ENCODE measurements at places on chromosomes 11 and 22. TPM values are rescaled to one million over a fixed set of nuclear protein-coding genes. Genes with fewer than 3 reads are reported as not detected.

DNA sequence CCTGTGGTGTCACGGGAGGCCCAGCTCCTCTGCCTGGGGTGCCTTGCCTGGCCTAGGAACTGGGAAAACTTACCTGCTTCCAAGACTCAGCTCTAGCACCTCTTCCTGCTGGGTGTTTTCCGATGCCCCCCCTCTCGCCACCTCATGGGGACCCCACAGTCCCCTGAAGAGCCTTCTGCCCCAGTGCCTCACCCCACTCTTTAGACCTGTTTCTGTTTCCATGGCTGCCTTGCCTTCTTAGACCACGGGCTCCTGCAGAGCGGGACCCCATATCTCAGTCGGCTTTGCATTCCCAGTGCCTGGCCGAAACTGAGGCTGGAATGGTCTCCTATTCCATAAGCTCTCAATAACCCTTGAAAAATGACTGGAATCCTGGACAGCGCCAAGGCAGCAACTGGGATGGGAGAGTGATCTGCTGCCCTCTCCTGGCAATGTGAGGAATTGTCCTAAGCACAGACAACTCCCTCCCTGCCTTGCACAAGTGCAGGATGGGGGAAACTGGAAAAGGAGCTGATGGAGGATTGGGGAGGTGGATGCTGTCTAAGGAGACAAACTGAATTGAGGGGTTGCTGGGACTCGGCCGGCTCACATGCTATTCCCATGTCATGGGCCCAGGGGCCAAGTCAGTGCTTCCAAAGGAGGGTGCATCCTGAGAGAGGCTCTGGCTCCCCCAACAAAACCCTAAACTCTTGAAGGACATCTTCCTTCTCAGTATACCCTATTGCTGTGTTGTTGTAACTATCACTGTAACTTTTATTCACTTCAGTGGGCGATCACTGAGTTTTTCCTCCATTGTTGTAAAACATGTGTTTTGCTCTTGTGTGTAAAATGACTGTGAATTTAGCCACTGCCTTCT is 26.6 kb upstream of the IL17RA start:
- DNase-seq: no peak

GRCh38 chr22:39332441-39333064 is 13.1 kb upstream of the RPL3 start:
- no peak for DNase-seq

The GRAP2 gene
- not detected for total RNA-seq

The E2F8 gene
- 0.96 TPM for total RNA-seq

The COMMD9 gene
- 69.2 TPM for total RNA-seq
